H9 (cell line): ENCODE measurements at places on chromosomes 2 and 18. TPM values are rescaled to one million over a fixed set of nuclear protein-coding genes. Genes with fewer than 3 reads are reported as not detected.

DNA sequence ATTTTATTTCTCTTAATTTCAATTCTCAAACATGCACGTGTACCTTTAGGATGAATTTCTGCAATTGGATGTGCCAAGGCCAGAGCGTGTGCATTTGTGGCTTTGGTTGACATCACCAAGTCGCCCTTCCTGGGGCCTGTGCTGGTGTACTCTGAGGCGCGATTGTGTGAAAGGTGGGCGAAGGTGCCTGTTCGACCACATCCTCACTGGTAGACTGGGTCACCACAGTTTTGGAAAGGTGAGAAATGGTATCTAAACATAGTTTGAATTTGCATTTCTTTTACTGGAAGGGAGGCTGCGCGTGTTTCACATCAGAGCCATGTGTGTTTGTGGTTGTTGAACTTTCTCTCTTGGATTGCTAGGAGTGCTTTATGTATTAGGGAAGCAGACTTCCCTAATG, 89.8 kb downstream of the LDLRAD4 start:
- no peak for DNase-seq

DNA sequence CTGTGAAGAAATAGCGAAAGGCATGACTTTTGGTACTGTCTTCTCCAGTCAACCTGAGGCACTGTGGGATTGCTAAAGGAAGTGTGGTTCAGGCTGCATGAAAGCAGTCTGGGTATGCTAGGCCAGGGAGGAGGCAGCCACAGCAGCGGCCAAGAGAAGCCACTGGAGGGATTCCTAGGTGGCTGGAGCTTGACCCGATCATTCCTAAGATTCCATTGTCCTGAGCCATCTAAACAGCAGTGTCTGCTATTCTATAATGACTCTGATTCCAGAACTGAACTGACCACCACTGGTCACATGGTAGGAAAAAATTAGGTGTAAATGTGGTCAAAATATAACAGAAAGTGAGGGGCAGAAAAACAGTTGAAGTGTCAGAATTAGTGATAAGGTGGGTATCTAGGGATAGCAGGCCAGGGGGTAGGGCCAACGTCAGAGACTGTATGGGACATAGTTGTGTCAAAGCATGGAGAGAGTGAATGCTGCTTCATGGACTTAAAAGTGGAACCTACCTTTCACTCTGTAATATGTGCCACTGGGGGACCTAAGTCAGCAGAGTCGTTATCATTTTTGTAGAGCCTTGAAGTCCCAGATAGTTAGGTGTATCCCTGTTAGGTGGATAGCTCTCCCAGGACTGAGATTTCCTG, 204.6 kb downstream of the CTNNA2 start:
- DNase-seq = peak; percentile 45

GRCh38 chr2:238489896-238490295, 63.2 kb downstream of the ASB1 start:
- no peak for DNase-seq

The DNAH6 gene
- 0.09 and 0.26 TPM in 2 replicates for total RNA-seq

The NAT8 gene
- not detected in 2 replicates for total RNA-seq
